ENCODE measurements at places on chromosomes 6 and 20.

- DNase-seq: no peak
Observed at GRCh38 chr6:31131595-31131994, 7.3 kb downstream of the PSORS1C2 start.

- DNase-seq: no peak
Observed at GRCh38 chr6:144776031-144776819, 491.1 kb downstream of the UTRN start.

DNA sequence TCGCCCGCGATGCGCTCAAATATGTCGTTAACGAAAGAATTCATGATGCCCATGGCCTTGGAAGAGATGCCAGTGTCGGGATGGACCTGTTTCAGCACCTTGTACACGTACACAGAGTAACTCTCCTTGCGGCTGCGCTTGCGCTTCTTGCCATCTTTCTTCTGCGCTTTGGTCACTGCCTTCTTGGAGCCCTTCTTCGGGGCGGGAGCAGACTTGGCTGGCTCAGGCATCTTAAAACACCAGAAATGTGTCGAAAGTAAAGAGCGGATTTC is 36.4 kb downstream of the HFE start:
- no peak for DNase-seq

- DNase-seq: peak; percentile 44
Observed at GRCh38 chr20:57748601-57749130, 38.9 kb upstream of the PMEPA1 start.

- no peak for DNase-seq
Observed at GRCh38 chr6:155404937-155405336, 50.7 kb downstream of the NOX3 start.

DNA sequence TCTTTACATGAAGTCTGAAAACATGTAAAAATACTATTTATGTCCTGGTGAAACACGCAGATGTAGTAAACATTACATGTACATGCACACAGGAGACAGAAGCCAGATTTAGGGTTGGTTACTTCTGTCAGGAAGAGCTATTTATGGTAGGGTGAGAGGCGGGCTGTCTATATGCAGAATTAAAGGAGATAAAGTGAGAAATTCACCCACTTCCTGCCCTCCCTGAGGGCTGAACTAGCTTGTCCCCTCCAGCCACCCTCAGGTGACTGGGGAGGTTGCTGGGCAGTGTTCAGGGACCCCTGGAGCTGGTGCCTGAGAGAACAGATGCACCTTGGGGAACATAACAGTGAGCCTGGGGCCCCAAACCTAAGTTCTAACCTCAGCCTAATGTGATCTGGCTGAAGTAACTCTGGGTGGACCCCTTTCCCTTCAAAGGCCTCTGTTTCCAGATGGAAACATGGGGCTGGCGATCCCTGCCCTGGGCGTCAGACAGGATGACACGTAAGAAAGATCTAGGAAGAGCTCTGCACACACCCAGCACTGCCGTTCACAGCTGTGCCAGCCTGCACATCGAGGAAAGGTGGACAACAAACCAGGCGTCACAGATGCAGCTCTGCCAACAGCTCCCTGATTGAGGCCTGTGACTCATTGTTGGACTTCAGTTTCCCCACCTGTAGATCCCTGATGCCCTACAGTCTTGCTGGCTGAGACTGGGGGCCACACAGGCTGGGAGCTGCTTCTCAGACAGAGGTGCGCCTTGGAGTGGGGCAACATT is 1.3 kb downstream of the PI16 start:
- no peak for DNase-seq

GRCh38 chr6:26222571-26222970 is 135.3 kb downstream of the HFE start:
- no peak for DNase-seq

DNA sequence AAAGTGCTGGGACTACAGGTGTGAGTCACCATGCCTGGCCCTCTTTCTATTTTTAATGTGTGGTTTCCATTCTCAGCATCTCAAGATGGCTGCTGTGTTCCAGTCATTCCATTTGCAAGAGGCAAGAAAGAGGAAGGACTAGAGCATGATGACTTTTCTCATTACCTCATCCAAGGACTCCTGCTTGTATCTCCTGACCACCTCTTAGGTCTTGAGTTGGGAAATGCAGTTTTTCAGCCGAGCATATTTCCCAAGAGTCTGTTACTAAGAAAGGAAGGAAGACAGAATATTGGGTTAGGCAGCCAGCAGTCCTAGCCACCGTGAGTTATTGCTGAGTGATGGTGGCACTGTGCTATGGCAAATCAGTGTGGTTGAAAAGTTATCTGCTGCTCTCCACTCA is 108.4 kb upstream of the INSM1 start:
- DNase-seq: no peak

DNA sequence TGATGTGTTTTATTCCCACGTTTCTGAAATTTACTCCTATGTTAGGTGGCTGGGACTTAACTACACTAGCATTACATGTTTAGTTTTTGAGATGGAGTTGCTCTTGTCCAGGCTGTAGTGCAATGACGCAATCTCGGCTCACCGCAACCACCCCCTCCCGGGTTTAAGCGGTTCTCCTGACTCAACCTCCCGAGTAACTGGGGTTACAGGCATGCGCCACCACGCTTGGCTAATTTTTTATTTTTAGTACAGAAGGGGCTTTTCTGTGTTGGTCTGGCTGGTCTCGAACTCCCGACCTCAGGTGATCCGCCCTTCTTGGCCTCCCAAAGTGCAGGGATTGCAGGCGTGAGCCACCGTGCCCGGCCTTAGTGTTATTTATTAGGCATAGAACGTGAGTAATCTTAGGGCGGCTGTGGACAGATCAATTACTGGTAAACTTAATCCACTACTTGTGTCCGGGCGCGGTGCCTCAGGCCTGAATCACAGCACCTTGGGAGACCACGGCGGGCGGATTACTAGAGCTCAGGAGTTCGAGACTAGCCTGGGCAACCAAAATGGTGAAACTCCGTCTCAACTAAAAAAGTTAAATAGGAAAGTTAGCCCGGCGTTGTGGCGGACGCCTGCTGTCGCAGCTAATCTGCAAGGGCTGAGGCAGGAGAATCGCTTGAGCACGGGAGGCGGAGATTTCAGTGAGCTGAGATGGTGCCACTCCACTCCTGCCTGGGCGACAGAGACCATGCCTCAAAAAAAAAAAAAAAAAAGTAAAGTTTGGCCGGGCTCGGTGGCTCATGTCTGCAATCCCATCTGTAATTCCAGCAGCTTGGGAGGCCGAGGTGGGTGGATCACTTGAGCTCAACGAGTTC is 123.7 kb upstream of the BTN3A2 start:
- DNase-seq: no peak

DNA sequence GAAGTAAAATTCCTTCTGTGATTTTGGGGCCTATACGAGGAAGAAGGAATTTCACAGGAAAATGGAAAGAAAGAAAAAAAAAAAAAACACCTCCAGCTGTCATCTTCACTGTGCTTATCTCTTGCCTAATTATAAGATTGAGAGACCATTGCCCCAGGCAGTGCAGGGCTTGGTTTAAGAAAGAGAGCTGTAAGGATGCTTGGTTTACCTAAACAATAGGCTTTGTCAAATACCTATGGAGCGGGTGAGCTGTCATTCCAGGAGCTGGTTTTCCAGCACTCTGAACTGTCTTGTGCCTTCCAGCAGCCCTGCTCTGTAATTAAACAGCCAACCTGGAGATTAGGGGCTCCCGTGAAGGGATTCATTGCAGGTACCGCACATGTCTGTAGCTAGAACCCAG is 137.8 kb downstream of the EDN3 start:
- DNase-seq: no peak

DNA sequence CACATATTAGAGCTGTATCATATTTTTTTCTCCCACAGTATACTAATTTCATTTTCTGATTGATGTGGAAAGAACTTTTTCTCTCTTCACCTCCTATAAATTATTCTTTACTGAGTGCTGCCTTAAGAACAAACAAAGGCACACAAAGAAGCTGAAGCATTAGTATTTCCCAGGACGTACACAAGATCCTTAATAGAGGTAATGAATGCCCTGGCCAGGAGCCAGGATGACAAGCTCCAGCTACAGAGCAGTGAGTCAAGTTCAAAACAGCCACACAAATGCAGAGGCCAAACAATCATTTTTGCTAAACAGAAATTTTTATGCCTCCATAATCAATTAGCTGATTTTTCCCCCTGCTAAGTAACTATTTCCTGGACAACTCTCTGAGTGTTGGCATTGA is 639.6 kb downstream of the EPHA7 start:
- peak; percentile 53 for DNase-seq

DNA sequence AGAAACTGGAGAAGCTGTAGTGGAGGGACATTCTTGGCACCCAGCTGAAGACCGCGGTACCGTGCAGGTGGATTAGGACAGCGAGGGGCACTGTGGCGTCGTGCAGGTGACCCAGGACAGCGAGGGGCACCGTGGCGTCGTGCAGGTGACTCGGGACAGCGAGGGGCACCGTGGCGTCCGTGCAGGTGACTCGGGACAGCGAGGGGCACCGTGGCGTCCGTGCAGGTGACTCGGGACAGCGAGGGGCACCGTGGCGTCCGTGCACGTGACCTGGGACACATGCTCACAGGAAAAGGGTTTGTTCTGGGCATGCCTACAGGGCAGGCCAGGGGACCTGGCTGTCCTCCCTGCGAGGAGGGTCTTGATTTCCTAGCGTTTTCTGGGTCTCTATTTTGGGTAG is 29.2 kb upstream of the SMOC2 start:
- no peak for DNase-seq

- DNase-seq: no peak
Observed at GRCh38 chr6:138393871-138394783, 9.9 kb upstream of the HEBP2 start.

DNA sequence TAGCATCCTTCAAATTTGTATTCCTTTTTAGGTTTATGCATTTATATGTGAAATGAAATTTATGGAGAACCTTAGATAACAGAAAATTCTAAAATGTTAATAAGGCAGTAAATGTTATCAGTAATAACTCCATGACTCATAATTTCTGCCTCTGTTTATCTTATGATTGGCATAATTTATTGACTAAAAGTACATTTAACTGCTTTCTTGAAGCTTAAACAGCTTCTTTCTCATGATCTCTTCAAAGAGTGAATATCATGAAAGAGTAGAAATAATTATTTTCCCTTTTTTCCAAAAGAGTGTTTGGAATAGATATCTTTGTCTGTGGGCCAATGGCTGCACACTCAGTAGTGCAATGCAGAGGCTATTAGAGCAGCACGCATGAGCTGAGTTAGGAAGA is 91.3 kb downstream of the SHLD1 start:
- no peak for DNase-seq

DNA sequence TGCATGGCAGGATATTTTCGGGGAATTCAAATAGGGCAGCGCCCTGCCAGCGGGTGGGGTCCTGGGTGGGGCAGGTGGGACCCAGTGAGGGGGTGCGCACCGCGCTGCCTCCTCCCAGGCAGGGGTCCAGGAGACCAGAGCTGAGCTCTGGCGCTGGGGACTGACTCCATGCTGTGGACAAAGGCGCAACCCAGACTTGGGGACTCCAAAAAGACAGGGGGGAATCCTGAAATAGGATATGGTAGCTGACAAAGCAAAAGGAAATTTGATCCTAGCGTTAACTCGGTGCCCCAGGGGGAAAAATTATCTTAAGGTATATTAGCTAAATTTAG is 23.6 kb downstream of the TFAP2A start:
- DNase-seq: no peak

GRCh38 chr6:33967265-33967767 is 163.5 kb upstream of the MLN start:
- no peak for DNase-seq

DNA sequence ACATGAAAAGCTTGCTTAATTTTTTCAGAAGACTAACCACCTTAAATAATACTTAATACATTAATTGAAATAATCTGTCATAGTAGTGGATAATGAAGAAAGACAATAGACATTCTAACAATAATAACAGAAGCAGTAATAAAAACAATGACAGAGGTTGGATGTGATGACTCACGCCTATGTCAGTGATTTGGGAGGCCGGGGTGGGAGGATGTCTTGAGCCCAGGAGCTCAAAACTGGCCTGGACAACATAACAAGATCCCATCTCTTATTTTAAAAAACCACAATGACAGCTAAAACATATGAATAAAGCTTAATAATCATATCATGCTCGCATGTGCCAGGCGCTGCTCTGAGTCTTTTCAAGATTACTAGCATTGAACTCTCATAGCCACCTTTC is 105.5 kb downstream of the IPCEF1 start:
- DNase-seq: no peak

- no peak for DNase-seq
Observed at GRCh38 chr6:6891949-6892461, 215.8 kb upstream of the RREB1 start.

GRCh38 chr6:169852504-169853195 is 101.2 kb downstream of the ERMARD start:
- no peak for DNase-seq

- no peak for DNase-seq
Observed at GRCh38 chr6:52603000-52603795, 26.3 kb upstream of the TRAM2 start.

DNA sequence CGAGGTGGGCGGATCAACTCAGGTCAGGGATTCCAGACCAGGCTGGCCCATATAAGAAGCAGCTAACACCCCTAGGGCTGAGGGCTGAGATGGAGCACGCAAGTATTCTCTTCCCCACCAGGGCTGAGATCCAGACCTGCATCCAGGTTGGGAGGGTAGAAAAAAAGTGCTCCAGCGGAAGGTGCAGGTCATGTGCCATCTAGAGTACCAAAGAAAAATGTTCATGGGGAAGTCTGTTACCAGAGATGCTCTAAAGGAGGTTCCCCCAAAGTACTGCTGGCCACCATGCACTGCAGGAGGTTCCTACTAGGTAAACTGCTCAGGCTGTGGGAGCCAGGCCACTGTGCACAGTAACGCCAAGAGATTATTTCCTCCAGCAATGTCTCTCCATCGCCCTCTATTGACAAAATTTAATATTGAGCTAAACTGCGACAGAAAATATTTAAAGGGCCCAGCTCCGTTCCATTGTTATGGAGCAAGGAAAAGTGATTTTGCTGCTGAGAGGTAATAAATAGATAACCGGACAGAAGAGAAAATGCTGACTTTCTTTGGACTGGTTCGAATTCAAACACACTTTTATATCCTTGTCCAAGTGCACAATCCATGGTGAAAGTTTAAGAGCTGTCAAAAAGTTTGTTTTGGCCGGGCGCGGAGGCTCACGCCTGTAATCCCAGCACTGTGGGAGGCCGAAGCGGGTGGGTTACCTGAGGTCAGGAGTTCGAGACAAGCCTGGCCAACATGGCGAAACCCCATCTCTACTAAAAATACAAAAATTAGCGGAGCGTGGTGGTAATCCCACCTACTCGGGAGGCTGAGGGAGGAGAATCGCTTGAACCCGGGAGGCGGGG is 159.9 kb downstream of the OR2B2 start:
- peak; percentile 9 for DNase-seq

DNA sequence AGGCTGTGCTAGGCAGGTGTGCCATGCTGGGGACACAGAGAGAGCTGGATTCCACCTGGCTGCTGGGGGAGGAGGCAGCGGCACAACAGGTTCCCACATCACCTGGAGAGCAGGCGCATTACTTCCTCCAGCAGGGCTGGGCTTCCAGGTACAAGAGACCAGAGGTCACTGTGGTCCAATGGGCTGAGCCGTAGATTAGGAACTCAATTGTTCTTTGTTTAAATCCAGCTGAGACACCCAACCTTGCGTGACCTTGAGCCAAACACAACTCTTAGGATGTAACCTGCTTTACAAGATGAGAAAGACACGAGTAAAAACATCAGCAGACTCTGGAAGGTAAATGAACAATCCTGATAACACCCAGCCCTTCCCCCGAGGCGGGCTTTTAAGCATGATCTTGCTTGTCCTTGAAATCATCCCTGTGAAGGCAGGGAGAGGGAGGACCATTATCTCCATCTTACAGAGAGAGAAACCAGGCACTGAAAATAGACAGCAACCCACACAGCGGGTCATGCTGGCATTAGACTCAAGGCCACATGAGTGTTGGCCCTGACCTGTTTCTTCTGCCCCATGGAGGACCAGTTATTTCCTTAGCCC is 216.5 kb upstream of the RREB1 start:
- DNase-seq: no peak

Data from DMS79 (cell line).